ENCODE measurements at places on chromosomes 3 and 15. TPM values are rescaled to one million over a fixed set of nuclear protein-coding genes. Genes with fewer than 3 reads are reported as not detected.

DNA sequence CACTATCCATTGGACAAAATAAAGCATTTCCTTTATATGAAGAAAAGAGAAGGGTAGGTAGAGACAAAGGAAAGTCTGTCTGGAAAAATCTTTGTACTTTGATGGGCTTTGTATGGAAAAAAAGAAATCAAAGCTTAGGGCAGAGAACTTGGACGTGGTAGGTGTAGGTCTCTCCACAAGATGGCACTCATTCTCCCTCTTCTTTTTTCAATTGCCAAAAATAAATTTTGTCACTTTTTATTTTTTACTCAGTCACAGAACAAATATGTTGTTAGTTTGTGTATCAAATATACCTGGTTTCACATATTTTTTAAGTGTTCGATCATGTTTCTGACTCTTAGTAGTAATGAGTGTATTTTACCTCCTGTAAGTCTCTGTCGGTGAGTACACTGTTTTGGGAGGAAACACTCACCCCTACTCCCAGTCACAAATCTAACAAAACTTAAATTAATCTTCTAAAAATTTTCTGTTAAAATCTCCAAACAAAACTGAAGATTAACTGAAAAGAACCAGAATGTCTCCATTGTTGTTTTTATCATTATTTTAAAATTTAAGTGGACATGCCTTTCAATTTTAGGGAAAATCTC is 415.8 kb upstream of the GOLIM4 start:
- H3K27ac ChIP-seq: no peak overlapping the region

GRCh38 chr3:112761062-112761638 is 85.5 kb downstream of the CD200R1L start:
- H3K27me3 ChIP-seq: no peaks in the 10 kb centered on the region
- no peaks in the 10 kb centered on the region for H3K36me3 ChIP-seq
- DNase-seq: no peak
- H3K27ac ChIP-seq: no peak overlapping the region

DNA sequence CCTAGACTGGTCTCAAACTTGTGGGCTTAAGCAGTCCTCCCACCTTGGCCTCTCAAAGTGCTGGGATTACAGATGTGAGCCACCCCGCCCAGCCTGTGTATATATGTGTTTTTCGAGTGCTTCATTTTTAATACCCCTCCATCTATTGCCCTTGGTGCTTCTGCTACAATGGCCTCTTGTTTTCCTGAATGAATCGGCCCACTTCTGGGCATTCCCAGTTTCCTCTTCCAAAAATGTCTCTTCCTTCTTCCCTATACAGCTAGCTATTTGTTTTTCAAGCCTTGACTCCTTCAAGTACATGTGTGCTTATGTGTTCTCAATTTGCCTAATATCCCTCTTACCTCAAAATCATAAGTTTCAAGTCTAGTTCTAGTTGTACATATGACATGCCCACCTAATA is 16.7 kb downstream of the DIPK2A start:
- H3K4me3 ChIP-seq: no peak overlapping the region
- H3K4me1 ChIP-seq: no peaks in the 10 kb centered on the region
- no peak overlapping the region for H3K27ac ChIP-seq
- peaks cover 6% of the 10 kb centered on the region for H3K36me3 ChIP-seq

DNA sequence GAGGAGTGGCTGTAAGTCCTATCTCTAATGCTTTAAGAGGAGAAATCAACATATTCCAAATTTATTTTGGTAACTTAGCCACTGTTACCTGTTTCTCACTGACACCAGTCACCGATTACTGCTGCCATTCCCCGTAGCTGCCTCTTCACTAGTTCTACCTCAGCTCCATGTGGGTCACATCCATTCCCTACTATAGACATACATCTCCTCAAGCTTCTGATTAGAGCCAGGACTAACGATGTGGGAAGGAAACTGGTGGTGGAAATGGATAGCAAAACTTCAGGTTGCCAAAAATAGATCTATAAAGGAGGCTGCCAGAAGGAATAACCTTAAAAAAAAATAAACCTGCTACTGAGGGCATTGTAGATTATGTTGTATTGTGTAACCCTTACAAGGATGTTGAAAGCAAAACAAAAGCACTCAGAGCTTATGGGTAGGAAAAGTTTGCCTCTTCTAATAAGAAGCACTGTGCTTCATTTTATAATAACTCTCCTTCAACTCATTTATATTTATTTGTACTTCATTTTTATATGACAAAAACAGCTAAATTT is 56.0 kb downstream of the KAT2B start:
- no peak overlapping the region for H3K4me3 ChIP-seq
- no peaks in the 10 kb centered on the region for H3K27me3 ChIP-seq
- no peaks in the 10 kb centered on the region for H3K36me3 ChIP-seq
- no peak for DNase-seq
- no peaks in the 10 kb centered on the region for H3K4me1 ChIP-seq

DNA sequence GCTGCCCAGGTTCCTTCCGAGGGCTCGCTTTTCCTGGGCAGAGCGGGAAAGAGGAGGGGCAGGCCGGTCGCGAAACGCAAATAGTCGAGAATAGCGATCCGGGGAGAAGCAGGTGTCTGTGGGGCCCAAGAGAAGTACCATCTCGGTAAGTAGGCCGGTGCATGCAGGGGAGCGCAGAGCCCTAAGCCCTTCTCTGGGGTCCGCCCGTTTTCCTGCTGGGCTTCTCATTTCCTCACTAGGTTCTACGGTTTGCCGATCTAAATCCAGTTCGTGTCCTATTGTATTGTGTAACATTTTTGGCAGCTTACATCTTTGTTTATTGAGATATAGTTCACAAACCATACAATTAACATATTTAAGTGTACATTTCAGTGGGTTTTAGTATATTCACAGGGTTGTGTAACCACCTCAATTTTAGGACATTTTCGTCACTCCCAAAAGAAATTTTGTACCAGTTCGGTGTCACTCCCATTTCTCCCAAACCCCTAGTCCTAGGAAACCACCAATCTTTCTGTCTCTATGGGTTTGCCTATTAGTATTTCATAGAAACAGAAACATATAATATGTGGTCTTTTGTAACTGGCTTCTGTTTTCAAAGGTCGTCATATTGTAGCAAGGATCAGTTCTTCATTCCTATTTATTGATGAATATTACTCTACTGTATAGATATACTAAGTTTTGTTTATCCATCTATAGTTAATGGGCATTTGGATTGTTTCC is 6.8 kb upstream of the TRIM69 start:
- H3K27me3 ChIP-seq: no peaks in the 10 kb centered on the region
- peaks cover 21% of the 10 kb centered on the region for H3K4me1 ChIP-seq
- peak overlapping the region; percentile 72 for H3K4me3 ChIP-seq
- H3K36me3 ChIP-seq: no peaks in the 10 kb centered on the region

GRCh38 chr3:177596816-177597271 is 399.6 kb upstream of the TBL1XR1 start:
- no peaks in the 10 kb centered on the region for H3K36me3 ChIP-seq
- H3K4me3 ChIP-seq: no peak overlapping the region
- peaks cover 6% of the 10 kb centered on the region for H3K4me1 ChIP-seq
- DNase-seq: no peak
- no peaks in the 10 kb centered on the region for H3K27me3 ChIP-seq
- peak overlapping the region; percentile 76 for H3K27ac ChIP-seq

DNA sequence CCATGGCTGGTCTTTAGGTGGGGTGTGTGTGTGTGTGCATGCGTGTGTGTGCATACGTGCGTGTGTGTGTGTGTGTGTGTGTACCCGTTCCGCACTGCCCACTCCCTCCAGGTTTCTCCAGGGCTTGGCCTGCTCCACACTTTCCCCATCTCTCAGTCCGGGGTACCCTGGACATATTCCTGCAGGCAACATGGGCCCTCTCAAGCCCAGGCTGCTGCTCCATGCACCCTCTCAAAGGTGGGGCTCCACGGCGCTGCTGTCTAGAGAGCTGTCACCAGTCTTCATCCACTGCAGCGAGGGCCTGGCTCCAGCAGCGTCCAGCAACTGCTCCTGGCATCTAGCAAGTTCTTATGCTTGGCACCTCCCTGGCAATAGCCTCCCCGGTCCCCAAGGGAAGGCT is 86.1 kb downstream of the ATP10A start:
- H3K27me3 ChIP-seq: no peaks in the 10 kb centered on the region
- H3K4me3 ChIP-seq: no peak overlapping the region
- DNase-seq: no peak
- H3K36me3 ChIP-seq: peaks cover 11% of the 10 kb centered on the region
- peak overlapping the region; percentile 20 for H3K27ac ChIP-seq

GRCh38 chr3:111859061-111859973 is at the start of gene PHLDB2:
Gene PHLDB2, plus strand, starts transcription at chr3:111859265. Its CDS starts 24,813 bp downstream, at chr3:111884078.
- no peaks in the 10 kb centered on the region for H3K27me3 ChIP-seq
- peaks cover 15% of the 10 kb centered on the region for H3K4me1 ChIP-seq
- no peak for DNase-seq

Gene CCRL2
- total RNA-seq: not detected

Gene MOBP
- not detected for total RNA-seq

Measured in ascending aorta (tissue), 2 donors.